ENCODE measurements at places on chromosomes 12 and 14. TPM values are rescaled to one million over a fixed set of nuclear protein-coding genes. Genes with fewer than 3 reads are reported as not detected.

GRCh38 chr12:116358893-116359761, 81.6 kb upstream of the MED13L start:
- peak; percentile 95 for DNase-seq

DNA sequence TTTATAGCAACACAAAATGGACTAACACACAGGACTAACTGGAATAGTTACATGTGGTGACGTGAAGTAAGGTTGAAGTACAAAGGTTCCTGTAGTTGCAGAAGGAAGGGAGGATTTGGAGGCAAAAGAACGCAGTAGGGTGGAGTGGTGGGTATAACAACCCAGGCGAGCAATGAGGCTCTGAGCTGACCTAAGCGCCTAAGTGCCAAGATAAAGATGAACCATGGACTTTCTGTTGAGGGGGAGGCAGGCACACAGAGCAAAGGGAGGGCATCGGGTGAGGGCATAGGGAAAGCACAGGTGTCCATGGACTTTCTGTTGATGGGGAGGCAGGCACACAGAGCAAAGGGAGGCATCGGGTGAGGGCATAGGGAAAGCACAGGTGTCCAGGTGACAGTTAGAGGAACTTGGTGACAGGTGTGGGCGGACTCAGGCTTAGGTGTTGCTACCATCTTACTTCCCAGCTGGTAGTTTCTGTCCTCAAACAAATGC, 15.2 kb downstream of the SCNN1A start:
- peak; percentile 17 for DNase-seq

GRCh38 chr12:85697003-85697402, 139.2 kb downstream of the RASSF9 start:
- DNase-seq = no peak

Gene ESPL1
- 1.5 TPM for total RNA-seq

GRCh38 chr12:124675881-124676713, 108.7 kb upstream of the NCOR2 start:
- DNase-seq = peak; percentile 83

- no peak for DNase-seq
These were observed 32.7 kb downstream of the MED6 start for GRCh38 chr14:70567791-70568190.

- DNase-seq = no peak
These were observed 78.1 kb upstream of the GPR68 start for GRCh38 chr14:91322623-91323022.

Gene EVL
- total RNA-seq = 84.1 TPM

GRCh38 chr12:45546545-45546944, 183.0 kb upstream of the ARID2 start:
- DNase-seq = no peak

GRCh38 chr12:31518680-31519227, 72.2 kb downstream of the DENND5B start:
- DNase-seq = no peak

GRCh38 chr14:95577067-95577800, 42.4 kb downstream of the GLRX5 start:
- DNase-seq = no peak

DNA sequence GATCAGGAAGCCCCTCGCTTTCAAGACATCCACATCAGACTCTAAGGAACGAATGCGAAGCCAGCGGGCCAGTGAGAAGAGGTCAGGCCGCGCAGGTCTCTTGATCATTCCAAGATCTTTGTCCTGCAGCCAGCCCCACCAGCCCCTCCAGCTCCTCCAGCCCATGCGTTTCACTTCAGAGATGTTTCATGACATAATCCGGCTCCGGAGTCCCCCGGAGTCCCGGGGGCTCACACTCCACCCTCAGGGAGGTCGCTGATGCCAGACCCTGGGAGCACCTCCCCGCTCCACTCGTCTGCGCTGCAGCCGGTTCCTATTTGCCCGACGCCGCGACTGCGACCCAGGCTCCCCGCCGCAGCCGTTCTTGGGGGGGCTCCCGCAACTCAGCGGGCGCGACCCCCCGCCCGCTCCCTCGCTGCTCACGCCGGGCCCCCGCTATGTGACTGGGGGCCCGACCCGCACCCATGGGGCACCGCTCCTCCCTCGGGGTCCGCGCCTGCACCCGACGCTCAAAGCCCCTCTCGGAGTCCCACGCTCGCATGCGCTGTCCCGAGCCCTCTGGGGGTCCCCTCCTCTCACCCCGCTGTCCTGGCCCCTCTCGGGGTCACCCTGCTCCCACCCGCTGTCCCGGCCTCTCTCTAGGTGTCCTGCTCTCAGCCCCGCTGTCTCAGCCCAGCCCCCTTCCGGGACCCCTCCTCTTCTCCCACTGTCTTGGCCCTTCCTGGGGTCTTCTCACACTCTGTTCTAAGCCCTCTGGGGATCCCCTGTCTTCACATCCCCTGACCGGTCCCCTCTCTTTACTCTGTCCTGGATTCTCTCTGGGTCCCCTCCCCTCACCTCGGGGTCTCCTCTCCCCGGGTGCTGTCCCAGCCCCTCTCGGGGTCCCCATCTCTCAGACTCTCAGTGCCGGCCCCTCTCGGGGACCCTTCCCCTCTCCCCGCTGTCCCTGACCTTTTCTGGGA, 1.1 kb downstream of the TAOK3 start:
- DNase-seq = peak; percentile 11

DNA sequence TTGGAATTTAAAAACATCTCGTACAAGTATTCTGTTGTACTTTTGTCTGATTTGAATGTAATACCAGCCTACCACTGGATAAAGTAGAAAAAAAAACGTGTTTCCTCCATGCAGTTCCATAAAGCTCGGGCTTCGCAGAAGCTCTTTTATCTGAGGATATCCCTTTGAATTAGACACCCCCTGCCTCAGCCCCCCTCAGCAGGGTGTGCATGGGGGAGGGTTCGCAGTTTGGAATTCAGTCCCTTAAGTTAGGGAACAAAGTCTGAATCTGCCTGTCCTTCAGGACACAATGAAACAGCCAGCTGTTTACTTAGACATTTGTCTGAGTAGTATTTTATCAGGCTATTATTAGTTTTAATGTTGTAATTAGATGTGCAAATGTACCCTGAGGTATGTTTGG, 234.0 kb upstream of the CAND1 start:
- DNase-seq = no peak

DNA sequence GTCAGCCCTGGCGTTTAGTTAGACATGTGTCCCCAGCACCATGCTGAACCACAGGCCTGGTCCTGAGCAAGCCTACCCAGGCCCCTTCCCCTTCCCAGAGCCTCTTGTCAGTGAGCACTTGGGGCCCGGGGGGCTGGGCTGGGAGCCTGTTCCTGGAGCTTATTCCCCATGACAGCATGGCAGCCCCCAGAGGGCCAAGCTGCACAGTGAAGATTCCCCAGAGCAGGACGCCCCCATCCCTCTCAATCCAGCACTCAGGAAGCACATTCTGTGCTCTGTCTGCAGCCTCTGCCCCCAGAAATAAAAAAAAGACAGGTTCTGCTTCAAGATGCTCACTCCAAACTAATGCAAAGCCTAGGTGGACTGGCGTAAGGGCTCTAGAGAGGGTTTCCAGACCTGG, 117.3 kb downstream of the LGMN start:
- DNase-seq = no peak

- DNase-seq = no peak
These were observed 248.8 kb downstream of the KCNH5 start for GRCh38 chr14:62796431-62796830.

- DNase-seq = no peak
These were observed 38.1 kb downstream of the BBS10 start for GRCh38 chr12:76310110-76310509.

DNA sequence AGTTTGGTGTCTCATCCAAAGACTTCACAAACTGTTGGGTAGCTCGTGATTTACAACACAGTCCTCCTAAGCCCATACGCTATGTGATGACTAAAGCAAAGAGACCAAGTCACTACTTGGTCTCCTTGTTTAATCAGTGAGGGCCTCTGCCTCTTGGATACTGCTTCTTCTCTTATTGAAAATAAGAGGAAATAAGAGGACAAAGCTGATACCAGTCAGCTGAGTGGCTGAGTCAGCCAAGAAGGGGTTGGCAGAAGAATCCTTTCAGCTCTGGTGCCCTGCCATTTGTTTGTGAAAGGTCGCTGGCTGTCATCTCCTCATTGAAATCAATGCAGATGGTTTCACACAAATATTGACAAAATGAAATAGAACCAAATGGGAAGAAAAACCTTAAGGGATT, 67.5 kb upstream of the SLC35F4 start:
- DNase-seq = no peak

DNA sequence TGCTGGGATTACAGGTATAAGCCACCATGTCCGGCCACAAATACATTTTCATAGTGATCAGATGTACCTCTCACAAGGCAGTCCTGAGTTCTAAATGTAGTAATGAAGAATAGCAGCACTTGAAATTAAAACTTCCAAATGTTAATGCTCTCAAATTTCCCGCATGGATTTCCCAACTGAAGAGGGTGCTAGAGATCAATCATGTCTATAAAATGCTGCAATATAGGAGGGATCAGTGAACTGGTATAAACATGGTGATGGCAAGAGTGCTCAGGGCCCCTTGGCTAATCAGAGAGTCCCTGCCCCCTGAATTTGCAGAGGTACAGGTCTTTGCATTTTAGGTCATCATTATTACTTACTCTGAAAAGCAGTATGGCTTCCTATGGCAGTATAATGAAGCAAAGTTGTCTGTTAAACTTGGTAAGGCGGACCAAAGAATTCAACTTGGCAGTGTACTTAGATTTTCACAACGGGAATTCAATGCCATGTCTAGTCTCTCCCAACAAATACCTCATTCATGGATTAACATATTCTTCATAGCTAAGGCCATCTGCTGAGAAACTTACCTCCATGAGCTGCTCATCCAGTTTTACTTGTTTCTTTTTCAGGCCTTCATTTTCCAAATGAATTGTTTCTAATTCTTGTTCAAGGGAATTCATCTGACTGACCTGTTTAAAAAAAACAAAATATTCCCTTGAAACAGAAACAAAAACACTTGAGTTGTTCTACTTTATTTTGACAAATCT, 67.0 kb upstream of the SAV1 start:
- no peak for DNase-seq

DNA sequence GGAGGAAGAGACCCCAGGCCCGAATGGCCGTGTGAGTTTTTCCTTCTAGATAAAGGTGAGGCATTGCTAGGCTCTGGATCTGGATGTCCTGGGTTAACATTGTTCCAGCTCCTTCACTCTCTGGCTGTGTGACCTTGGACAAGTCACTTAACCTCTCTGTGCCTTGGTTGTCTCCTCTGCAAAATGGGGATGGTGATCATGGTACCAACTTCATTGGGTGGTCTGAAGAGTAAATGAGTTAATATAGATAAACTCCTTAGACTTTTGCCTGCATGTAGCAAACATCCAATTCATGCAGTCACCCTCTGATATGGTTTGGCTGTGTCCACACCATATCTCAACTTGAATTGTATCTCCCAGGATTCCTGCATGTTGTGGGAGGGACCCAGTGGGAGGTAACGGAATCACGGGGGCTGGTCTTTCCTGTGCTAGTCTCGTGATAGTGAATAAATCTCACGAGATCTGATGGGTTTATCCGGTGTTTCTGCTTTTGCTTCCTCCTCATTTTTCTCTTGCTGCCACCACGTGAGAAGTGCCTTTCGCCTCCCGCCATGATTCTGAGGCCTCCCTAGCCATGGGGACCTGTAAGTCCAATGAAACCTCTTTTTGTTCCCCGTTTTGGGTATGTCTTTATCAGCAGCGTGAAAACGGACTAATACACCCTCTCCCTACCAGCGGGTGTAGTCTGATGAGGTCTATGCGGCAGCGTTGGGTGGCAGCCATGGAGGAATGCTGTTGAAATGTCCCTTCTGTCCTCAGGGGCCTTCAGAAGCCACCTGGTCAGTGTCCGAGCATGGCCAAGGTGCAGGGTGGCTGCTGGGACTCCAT, 256.1 kb downstream of the GLT1D1 start:
- DNase-seq = no peak

DNA sequence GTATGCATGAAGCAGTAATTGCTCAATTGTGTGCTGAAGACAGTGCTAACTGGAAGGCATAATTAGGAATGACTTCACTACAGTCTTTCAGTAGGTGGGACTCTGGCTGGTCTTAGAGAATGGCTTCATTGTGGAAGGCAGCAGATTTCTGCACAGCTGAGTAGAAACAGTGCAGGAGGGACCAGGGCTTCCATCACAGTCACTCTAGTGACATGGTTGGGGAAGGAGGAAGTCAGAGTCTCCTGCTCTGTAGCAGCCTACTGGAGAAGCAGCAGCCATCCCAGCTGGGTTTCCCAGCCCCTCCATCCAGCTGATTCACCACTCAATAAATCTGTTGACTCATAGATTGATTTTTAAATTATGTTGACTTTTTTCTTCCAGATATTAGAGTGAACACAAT, 80.6 kb upstream of the DBX2 start:
- DNase-seq = no peak

DNA sequence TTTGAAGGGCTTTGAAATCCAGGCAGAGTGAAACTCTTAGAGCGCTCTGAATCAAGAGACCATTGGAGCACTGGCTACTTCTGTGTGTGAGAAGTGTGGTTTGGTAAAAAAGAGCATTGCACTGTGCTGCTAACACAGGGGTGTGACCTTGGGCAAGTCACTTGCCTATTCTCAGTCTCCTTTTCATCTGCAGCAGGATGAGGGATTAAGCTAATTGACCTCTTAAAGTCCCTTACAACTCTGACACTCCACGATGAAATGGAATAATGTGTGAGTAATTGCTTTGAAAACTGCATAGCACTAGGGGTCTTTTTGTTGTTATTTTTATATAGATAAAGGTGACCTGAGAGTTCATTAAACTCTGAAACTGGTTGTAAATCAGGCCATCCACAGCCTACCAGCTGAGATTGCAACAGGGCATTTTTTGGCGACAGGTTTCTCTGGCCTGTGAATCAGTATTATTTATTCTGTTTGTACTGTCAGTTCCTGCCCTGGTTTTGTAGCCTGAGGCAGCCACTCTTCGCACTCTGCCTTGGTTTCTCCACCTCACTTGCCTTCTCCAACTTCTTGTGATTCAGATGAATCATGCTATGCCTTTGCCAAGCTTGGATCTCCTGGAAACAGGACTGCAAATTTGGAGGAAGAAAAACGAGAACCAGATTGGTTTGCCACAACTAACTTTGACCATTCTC, 159.9 kb upstream of the PARP11 start:
- DNase-seq = no peak
